ENCODE measurements at places on chromosomes 13 and 19. TPM values are rescaled to one million over a fixed set of nuclear protein-coding genes. Genes with fewer than 3 reads are reported as not detected.

The FREM2 gene
- total RNA-seq, result 54.6 TPM

The CYP4F8 gene
- not detected for total RNA-seq

The B3GLCT gene
- 14.0 TPM for total RNA-seq

The IFNL1 gene
- total RNA-seq, result not detected

The KLK12 gene
- total RNA-seq, result not detected

The ZIC5 gene
- total RNA-seq, result not detected

The PNMA8B gene
- 1.5 TPM for total RNA-seq

GRCh38 chr19:7294558-7295212 lies 471 bp upstream of the INSR start:
- peak overlapping the region; percentile 37 for H3K4me3 ChIP-seq
- H3K36me3 ChIP-seq, result no peaks in the 10 kb centered on the region
- DNase-seq, result peak; percentile 84
- peak overlapping the region; percentile 75 for H3K27ac ChIP-seq

DNA sequence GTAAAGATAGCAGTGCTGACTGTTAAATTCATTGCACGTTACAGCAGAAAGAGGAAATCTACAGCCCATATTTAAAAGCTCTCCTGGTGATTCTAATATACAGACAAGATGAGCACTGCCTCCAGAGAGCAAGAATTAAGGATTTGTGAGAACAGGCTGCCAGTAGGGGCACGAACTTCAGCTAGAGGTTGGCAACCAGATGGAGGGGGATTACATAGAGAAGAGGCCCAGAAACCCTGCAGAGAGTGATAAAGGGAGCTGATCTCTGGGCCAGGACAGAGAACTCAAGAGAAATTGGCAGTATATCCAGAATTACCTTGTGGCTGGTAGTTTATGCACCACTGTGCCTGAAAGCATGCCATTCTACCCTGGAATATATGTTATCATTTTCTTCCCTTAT lies 144.8 kb downstream of the UFM1 start:
- H3K36me3 ChIP-seq, result no peaks in the 10 kb centered on the region
- no peak overlapping the region for H3K4me3 ChIP-seq
- H3K4me1 ChIP-seq, result no peaks in the 10 kb centered on the region

DNA sequence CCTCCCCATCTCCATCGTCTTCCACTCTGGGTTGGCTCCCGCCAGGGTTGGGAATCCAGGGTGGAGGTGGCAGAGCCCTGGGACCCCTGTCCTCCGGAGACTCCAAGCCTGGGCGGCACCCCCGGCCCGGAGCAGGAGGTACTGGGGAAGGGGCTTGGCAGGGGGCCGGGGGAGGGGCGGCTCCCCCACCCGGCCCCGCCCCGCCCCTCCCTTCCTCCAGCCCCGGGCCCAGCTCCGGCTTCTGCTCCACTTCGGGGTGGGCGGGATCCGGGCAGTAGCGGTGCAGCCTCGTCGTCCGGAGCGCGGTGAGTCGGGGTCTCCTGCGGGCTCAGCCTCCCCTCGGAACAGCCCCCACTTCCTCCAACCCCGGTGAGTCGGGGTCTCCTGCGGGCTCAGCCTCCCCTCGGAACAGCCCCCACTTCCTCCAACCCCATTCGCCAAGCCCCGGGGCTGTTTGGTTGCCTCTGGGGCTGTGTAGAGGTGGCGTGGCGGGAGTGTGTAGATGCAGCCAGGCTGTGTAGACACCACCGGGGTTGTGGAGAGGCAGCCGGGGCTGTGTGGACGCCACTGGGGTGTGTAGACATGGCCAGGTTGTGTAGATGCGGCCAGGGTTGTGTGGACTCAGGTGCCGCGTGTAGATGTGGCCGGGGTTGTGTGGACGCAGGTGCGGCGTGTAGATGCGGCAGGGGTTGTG lies at the start of gene TMPRSS9:
TSS of gene TMPRSS9 (plus strand) at position 274 of the 694 bp plus-strand sequence. CDS start 29,521 bp downstream, outside the sequence.
- no peaks in the 10 kb centered on the region for H3K36me3 ChIP-seq
- H3K4me3 ChIP-seq, result no peak within 1 kb of the TSS
- H3K27me3 ChIP-seq, result no peaks in the 10 kb centered on the region
- DNase-seq, result no peak

DNA sequence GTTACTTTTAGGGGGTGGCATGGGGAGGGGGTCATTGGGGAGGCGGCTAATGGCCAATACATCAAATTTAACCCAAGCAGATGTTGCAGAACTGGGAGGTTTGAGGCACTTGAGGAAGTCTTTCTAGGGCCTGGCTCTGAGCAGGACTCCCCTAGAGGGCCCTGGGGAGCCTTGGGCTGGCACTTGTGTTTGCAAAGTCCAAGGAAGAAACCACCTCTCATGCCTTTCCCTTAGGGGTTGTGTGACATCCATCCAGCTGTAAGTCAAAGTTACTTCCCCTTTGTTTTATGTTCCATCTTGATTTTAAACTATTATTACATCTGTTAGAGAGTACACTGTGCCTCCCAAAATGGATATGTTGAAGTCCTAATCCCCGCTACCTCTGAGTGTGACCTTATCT lies 159.9 kb downstream of the KATNAL1 start:
- H3K4me3 ChIP-seq, result no peak overlapping the region
- no peaks in the 10 kb centered on the region for H3K36me3 ChIP-seq

DNA sequence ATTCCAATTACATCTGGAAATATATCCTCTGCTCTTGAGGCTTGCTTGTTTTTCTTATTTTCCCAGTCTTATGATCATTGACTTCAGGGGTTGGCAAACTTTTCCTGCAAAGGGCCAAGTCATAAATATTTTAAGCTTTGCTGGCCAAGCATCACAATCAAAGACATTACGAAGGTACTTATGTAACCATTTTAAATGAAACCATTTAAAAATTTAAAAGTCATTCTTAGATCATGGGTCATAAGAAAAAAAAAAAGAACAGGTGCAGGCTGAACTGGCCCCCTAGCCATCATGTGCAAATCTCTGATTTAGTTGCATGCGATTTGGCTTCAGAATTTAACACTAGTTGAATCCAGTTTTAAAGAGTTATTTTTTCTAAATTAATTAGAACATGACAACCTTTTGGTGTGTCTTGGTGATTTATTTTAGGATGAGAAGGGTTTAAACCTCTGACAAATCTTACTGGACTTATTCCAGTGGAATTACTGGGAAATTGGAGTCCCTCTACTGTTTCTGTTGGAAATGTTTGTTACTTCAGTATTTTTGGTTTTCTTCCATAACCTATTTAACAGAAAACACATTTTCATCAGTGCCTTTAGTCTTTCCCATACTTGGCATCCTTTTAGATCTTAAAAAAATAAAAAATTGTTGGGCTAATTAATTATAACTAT lies 148.1 kb downstream of the NHLRC3 start:
- H3K4me1 ChIP-seq, result no peaks in the 10 kb centered on the region
- no peaks in the 10 kb centered on the region for H3K36me3 ChIP-seq
- no peaks in the 10 kb centered on the region for H3K27me3 ChIP-seq
- DNase-seq, result no peak
- no peak overlapping the region for H3K27ac ChIP-seq

DNA sequence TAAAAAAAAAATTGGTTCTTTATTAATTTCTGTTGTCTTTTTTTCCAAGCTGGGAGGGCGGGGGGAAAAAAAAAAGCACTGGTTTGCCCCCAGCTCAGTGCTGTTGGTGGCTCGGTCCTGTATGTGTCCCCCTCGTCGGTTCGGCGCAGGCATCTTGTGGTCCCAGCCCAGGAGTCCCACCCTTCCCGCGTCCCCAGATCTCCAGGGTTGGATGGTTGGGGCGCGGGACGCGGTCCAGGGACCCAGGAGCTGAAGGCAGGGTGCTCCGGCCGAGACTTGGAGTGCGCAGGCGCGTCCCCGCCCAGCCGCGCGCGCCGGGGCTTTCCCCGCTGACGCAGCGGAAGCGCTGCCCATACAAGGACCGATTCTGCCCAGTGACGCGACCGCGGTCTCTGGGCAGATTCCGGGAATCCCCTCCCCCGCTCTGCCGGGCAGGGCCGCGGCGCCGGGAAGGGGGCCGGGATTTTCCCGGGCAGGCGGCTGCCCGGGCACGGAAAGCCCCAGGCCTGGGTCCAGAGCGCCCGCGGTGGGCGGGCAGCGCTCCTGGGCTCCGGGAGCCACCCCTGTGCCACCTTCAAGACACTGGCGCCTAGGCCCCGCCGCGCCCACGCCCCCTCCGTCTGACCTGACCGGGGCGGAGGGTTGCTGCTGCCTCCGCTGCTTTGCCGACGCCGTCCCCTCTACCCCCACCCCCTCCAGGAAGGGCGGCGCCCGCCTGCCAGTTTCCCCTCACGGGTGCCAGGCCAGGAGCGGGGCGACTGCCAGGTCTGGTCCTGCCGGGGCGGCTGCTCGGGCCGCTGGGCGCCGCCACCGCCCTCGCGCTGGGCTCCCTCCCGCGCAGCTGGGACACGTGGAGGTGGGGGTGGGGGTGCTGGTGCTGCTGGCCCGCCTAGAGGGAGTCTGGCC lies 2.3 kb downstream of the JUNB start:
- DNase-seq, result peak; percentile 95
- no peaks in the 10 kb centered on the region for H3K27me3 ChIP-seq
- H3K4me1 ChIP-seq, result peaks cover 21% of the 10 kb centered on the region

GRCh38 chr19:2952953-2953481 lies 8.2 kb upstream of the ZNF77 start:
- peaks cover 35% of the 10 kb centered on the region for H3K4me1 ChIP-seq
- peak overlapping the region; percentile 91 for H3K27ac ChIP-seq

GRCh38 chr13:44334751-44335150 lies 38.9 kb upstream of the SERP2 start:
- no peaks in the 10 kb centered on the region for H3K36me3 ChIP-seq
- H3K4me3 ChIP-seq, result no peak overlapping the region
- H3K27me3 ChIP-seq, result no peaks in the 10 kb centered on the region
- no peak overlapping the region for H3K27ac ChIP-seq
- H3K4me1 ChIP-seq, result peaks cover 13% of the 10 kb centered on the region

DNA sequence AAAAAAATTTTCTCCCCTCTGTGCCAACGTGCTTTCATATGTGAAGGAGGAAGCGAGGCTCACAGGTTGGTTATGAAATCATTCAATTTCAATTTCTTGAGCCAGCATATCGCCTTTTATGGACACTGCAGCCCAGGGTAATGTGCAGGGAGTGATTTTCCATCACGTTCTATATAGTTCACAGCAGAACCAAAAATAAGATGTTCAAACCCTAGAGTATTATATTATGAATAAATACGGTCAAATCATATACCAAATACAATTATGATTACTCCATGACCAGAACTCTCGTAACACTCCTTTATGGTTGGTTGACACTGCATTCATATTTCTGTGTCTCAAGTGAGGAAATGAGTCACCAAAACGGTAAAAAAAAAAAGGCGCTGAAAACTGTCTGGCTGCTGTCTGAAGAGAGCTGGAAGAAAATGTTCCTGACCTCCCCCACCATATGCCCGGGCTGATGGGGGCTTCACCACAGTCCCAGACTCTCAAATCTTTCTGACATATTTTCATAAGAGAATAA lies 75.8 kb upstream of the UBAC2 start:
- no peaks in the 10 kb centered on the region for H3K36me3 ChIP-seq
- H3K4me3 ChIP-seq, result no peak overlapping the region
- H3K27ac ChIP-seq, result no peak overlapping the region
- no peak for DNase-seq
- no peaks in the 10 kb centered on the region for H3K27me3 ChIP-seq

DNA sequence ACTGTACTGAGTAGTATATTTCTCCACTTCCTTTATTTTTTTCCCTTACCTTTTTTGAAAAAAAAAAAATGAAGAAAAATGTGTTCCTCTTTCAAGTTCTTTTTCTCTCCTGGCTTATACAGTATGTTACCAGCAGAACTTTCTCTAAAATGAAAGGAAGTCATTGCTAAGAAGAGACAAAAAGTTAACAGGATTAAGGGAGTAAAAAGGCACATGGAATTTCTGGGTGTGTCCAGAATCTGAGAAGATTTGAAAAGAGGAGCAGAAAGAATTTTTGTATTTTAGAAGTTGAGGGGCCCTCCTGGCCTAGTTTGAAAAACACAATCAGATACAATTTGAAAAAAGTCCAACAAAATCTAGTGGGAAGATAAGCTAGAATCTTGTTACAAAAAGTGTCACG lies 21.0 kb upstream of the TRIM13 start:
- H3K4me3 ChIP-seq, result no peak overlapping the region
- no peaks in the 10 kb centered on the region for H3K36me3 ChIP-seq
- no peak for DNase-seq
- H3K27ac ChIP-seq, result no peak overlapping the region
- H3K27me3 ChIP-seq, result no peaks in the 10 kb centered on the region
- H3K4me1 ChIP-seq, result no peaks in the 10 kb centered on the region

DNA sequence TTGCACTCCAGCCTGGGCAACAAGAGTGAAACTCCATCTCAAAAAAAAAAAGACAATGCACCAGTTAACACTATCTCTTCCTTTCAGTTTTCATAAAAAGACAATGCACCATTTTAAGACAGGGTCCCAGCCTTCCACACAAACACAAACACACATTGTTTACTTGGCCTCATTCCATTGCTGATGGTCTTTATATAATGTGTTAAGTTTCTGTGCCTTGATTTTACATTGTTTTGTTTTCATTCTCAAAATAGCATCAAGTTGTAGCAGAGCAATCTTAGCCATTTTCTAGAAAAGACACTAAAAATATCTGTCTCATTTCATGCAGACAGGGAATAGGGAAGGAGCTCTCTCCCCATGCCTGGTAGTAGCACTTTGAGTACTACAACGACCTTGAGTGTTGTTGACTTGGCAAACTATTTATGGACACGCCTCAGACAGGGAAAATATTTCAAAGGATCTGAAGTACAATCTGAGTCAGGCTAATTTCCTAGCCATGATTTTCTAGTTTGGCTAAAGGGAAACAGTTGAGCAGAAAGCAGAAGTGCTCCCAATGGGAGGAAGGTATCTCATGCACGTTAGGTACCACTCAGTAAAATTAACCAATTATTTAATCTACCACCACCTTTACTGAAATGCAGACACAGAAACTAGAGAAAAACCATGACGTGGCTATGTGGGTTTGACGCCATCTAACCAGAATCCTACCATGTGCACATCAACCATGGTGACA lies 120.6 kb downstream of the ABCC4 start:
- H3K4me1 ChIP-seq, result peaks cover 10% of the 10 kb centered on the region
- H3K36me3 ChIP-seq, result peaks cover 4% of the 10 kb centered on the region
- H3K27me3 ChIP-seq, result no peaks in the 10 kb centered on the region
- no peak for DNase-seq
- no peak overlapping the region for H3K27ac ChIP-seq
- no peak overlapping the region for H3K4me3 ChIP-seq

DNA sequence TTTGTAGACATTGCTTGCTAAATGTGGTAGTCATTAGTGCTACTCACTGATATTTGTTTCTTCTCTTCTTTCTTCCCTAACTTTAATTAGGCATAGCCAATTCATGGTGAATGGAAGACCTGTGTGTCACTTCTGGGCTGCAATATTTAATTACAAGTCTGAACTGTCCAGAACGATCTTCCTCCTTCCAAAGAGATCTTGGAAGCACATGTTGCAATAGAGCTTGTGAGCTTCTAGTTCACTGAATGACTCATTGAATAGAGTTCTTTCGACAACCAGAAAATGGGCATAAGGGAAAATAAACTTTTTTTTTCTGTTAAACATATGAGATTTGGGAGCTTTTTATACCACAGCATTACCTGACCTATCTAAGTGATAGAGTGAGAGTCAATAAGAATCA lies 1264.6 kb downstream of the PCDH9 start:
- H3K36me3 ChIP-seq, result no peaks in the 10 kb centered on the region
- no peaks in the 10 kb centered on the region for H3K4me1 ChIP-seq
- H3K4me3 ChIP-seq, result no peak overlapping the region
- DNase-seq, result no peak
- H3K27me3 ChIP-seq, result no peaks in the 10 kb centered on the region

GRCh38 chr19:55472463-55472862 lies 4.0 kb upstream of the ZNF628 start:
- no peaks in the 10 kb centered on the region for H3K36me3 ChIP-seq
- no peak overlapping the region for H3K27ac ChIP-seq
- H3K4me1 ChIP-seq, result peaks cover 19% of the 10 kb centered on the region
- H3K27me3 ChIP-seq, result no peaks in the 10 kb centered on the region
- no peak for DNase-seq
- H3K4me3 ChIP-seq, result no peak overlapping the region
